ENCODE measurements at places on chromosomes 3 and 15.

GRCh38 chr3:106588739-106589138 lies 719.9 kb upstream of the CBLB start:
- no peak for DNase-seq

DNA sequence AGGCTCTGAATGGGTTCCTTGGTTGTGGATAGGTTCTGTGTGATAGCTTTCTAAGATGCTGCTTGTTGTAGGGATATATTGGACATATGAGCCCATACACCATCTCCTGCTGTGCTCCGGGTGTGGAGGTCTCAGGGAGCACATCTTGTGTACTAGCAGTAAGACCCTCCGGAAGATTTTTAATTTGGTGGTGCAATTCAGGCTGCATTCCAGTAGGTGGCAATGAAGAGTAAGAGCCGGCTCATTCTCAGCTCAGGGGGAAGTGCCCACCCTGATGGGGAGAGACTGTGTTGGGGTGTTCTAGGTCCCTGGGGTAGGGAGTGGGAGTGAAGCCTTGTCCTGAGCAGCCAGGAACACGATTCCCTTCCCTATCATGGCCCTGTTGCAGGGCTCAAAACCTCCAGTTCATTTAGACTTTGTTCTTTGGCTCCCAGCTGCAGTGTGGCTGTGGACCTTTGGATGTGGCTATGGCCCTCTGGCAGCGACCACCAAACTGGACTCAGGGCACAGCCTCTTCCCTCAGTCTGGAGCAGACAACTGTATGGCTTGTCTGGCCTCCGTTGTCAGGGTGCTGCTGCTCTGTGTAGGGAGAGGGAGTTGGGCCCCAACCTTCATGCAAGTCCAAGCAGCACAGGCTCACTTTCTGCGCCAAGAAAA lies 104.7 kb downstream of the UNC13C start:
- DNase-seq, result no peak

DNA sequence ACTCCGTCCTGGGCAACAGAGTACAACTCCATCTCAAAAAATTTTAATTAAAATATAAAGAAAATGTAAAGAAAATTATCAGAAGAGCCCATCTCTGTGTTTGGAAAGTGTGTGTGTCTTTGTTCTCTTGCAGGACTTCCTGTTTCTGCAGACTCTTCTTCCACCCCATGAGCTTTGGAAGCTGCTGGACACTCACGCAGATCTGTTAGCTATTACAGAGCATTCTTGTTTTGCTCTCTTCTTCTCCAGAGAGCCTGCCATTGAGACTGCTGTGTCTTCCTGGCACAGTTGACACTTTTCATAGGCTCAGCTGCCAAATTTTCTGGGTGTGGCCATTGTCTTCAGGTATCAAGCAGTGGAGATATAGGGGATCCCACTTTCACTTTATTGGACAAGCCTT lies 6.0 kb upstream of the CCR8 start:
- no peak for DNase-seq

DNA sequence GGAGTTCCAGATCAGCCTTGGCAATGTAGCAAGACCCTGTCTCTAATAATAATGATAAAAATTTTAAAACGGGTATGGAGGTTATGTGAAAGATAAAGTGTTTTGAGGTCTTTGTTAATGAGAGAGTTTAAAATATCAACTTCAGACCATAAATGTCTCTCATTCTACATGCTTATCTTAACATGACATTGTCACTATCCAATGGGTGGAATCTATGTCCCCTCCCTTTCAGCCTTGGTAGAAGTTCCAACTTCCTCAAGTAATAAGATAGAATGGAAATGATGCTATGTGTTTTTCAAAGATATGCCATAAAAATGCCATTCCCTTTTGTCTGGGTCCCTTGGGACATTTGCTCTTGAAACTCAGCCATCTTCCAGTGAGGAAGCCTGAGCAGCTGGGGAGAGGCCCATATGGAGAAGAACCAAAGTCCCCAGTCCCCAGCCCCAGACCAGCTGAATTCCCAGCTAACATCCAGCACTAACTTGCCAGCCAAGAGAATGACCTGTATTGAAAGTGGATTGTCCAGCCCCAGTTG lies 17.0 kb downstream of the RPSA start:
- DNase-seq, result no peak

- DNase-seq, result no peak
Observed at GRCh38 chr3:64799606-64800005, 111.8 kb upstream of the ADAMTS9 start.

- no peak for DNase-seq
Observed at GRCh38 chr3:156291272-156292123, 171.1 kb downstream of the KCNAB1 start.

DNA sequence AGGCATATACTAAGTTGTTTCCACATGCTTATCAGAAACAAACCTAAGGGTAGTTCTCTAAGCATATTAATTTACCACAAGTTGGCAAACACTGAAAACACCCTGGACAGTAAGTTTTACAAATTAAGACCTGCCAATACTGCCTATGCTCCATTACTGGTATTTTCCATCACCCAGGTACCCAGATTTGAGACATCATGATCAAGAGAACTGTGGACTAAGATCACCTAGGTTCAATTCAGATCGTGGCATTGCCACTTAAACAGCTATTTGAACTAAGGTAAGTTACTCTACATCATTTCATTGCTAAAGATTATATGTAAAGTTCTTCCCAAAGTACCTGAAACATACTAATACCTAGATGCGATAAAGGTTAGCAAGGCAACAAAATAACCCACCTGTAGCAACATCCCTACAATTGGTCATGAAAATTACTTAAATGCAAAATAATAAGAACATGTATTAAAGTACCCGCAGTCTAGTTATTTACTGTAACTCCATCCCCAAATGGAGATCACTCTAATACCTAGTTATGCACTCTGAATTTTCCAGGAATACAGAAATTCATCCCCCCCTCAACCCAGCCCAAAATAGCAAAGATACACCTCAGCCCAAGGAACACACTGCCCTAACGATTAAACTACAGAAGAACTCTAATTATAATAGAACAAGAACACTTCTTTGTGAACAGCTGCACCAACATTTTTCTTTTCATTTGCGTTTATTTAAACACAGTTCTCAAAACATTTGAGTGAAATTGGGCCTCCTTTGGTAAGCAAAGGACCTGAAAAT lies 21.6 kb downstream of the TRA2B start:
- DNase-seq, result no peak

GRCh38 chr3:177687291-177687690 lies 490.0 kb upstream of the TBL1XR1 start:
- DNase-seq, result no peak

GRCh38 chr3:111307676-111308075 lies 234.3 kb upstream of the CD96 start:
- no peak for DNase-seq

DNA sequence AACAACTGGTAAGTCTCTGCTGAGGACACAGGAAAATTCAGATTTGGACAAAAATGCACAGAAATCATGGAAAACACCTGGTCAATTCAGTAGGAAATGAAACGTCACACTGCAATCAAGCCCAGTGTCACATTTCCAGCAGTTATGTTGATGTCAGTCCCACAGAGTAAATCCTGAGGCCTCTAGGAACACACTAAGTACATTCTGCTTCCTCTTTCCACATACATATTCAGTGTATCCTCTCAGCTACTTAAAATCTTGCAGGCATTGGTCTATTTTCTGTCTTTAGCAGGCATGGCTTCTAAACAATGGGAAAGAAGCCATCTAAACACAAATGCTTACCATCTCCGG lies 207.8 kb downstream of the PLCL2 start:
- DNase-seq, result no peak

GRCh38 chr3:153247331-153248330 lies 85.6 kb downstream of the RAP2B start:
- DNase-seq, result no peak

- DNase-seq, result no peak
Observed at GRCh38 chr15:95051861-95052260, 820.5 kb downstream of the MCTP2 start.

GRCh38 chr3:13042127-13042701 lies 31.0 kb downstream of the IQSEC1 start:
- DNase-seq, result no peak

DNA sequence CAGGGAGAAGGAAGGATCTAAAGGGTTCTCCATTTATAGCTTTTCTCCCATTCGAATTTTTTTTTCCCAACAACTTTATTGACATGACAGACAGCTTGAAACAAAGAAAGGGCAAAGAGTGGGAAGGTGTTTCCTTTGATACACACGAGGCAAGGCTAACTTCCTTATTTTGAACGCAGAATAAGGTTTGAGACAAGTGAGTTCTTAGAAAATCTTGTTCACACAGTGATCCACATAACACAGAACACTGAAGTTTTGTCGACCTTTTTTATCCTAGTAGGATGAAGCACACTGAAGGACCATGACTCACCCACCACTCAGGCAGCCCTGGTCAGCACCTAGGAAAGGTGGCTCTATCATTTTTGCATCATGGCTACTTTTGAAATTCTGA lies 425.8 kb upstream of the MDFIC2 start:
- DNase-seq, result no peak

- DNase-seq, result no peak
Observed at GRCh38 chr3:10404377-10404776, 83.5 kb upstream of the SEC13 start.

DNA sequence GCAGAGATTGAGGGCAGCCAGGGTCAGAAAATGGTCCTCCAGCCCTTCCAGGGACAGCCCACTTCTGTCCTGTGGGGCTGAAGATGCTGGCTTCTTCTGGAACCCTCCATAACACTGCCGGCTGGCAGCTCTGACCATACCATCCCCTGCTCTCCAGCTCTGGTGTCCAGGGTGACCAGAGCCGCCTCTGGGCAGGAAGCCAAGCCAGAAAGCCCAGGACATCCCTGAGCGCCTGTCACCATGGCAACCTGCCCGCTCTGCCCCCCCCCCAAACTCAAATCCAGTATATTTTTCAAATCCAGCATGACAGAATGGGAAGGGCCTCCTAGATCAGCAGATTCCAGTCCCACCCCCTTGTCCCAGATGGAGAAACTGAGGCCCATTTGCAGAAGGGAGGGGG lies 420 bp upstream of the TMIE start:
- no peak for DNase-seq

DNA sequence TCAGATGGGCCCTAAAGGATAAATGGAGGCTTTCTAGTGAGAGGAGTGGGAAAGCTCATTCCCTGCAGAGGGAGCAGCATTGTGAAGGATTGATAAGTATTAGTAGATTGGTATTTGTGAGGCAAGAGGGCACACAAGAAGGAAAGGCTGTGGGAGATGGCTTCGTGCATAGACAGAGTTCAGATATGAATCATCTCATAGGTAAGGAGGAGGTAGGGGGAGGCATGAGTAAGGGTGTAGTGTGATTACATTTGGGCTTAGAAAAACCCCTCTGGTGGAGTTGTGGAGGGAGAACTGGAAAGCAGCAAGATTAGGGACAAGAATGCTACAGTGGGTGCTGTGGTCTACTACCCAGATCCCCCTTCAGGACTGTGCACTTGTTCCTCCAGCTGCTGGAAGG lies 29.6 kb downstream of the ONECUT1 start:
- DNase-seq, result no peak

GRCh38 chr15:36798366-36798765 lies 218.9 kb downstream of the CDIN1 start:
- no peak for DNase-seq

DNA sequence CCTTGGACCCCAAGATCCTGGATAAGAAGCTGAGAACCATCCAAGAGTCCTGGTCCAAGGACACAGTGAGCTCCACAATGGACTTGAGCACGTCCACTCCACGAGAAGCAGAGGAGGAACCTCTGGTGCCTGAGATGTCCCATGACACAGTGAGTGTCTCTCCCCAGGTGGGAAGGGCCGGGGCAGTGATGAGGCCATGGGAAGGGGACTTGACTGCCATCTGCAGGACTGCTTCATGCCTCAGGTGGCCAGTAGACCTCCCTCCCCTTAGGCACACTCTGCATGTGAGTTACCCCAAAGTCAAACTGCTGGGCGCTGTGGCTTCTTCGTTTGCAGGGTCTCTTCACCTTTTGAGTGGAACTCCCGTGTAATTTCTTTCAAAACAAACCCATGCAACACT lies 59.7 kb downstream of the CCDC33 start:
- DNase-seq, result no peak

DNA sequence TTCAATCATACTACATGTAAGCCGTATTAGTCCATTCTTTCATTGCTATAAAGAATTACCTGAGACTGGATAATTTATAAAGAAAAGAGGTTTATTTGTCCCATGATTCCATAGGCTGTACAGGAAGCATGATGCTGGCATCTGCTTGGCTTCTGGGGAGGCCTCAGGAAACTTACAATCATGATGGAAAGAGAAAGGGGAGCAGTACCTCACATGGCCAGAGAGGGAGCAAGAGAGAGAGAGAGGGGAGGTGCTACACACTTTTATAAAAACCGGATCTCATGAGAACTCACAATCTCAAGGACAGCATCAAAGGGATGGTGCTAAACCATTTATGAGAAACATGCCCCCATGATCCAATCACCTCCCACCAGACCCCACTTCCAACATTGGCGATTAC lies 14.3 kb upstream of the CLASP2 start:
- DNase-seq, result no peak

DNA sequence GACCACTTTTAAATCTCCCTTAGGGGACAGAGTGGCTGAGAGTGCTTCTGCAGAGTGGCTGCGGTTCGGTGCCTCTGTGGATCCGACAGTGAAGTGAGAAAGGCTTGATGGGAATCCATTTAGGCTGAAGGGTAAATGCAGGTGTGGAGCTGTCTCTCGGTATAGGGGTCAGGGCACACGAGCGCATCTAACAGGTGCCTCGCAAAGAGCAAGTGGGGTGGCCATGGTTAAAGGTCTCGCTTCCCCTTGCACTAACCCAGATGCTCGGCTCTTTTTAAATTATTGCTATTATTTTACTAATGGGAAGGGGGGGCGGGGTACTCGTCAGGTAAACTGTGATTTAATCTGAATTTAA lies 598 bp upstream of the GJD2 start:
- no peak for DNase-seq

DNA sequence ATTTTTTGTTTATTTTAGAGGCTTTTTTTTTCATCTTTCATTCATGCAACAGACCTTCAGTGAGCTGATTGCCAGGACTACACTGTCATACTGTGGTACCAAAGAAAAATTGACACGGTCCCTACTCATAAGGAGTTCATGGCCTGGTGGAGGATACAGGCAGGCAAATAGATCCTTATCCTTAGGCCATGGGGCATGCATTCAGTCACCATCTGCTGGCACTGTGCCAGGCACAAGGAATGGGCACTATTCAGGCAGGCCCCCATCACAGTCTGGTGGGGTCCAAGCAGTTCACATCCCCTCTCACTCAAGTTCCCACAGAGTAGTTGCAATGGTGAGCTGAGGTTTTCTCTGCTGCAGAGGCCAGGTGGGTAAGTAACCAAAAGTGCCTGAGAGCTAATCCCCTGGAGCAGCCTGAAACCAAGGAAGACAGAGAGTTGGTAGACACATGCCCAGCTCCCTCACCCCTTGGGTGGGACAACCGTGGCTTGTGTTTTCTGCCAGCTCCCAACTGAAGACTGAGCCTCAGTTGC lies 17.3 kb downstream of the CISH start:
- no peak for DNase-seq

Measured in NCI-H1436 treated with DMSO at 0.1 percent for 48 hours (cell line).